ENCODE measurements at places on chromosomes 1 and 21. TPM values are rescaled to one million over a fixed set of nuclear protein-coding genes. Genes with fewer than 3 reads are reported as not detected.

The ARMH1 gene
- 17.0 TPM for total RNA-seq

The LEFTY2 gene
- total RNA-seq: not detected

The SEMA6C gene
- 1.7 TPM for total RNA-seq

The KLF17 gene
- not detected for total RNA-seq

The CNR2 gene
- 0.47 TPM for total RNA-seq

The ANKRD35 gene
- total RNA-seq: 1.4 TPM

DNA sequence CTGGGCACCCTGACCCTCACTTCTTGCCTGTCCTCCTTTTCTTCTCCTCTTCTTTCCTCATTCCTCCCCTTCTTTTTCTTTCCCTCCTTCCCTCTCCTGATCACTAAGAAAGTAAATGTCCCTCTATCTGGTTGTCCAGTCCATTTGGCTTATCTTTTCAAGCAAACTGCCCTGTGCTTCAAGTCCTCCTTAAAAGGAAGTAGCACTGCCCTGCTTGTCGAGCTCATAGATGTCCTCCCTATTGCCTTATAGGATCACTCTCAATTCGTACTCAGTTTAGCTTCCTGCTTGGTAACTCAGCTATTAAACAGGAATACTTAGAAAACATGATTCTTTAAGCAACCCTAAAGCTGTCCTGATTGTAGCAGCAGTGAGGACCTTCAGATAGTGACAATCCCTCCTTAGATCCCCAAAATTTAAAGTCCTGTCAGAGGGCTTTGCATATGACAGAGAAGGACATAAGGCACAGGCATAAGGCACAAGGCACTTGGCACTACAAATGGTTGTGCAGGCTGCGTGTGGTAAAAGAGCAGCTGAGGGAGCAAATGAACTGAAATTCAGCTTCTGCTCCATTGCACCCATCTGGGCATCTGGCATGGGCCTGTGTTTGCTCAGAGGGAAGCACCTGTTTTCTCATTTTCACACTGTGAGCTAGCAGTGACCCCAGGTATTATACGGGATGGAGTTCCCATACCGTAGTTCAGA is 26.1 kb upstream of the SLAMF6 start:
- DNase-seq: no peak

GRCh38 chr1:3905266-3905952 is 5.3 kb upstream of the C1orf174 start:
- no peak for DNase-seq

GRCh38 chr1:82778612-82779011 is 977.9 kb downstream of the ADGRL2 start:
- DNase-seq: no peak

DNA sequence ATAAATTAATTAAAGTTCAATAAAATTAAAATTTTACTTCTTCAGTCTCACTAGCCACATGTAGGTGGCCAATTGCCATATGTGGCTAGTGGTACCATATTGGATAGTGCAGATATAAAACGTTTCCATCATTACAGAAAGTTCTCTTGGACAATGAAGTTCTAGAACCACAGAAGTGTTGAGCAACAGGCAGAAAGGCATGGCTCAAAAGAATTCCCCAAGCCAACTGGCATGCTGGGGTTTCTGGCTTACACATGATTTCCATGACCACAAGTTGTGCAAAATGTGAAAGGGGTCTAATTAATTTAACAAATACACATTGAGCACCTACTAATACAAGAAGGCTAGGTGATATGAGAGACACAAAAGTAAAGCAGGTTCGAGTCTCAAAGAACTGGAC is 72.2 kb upstream of the CDC42BPA start:
- DNase-seq: no peak

DNA sequence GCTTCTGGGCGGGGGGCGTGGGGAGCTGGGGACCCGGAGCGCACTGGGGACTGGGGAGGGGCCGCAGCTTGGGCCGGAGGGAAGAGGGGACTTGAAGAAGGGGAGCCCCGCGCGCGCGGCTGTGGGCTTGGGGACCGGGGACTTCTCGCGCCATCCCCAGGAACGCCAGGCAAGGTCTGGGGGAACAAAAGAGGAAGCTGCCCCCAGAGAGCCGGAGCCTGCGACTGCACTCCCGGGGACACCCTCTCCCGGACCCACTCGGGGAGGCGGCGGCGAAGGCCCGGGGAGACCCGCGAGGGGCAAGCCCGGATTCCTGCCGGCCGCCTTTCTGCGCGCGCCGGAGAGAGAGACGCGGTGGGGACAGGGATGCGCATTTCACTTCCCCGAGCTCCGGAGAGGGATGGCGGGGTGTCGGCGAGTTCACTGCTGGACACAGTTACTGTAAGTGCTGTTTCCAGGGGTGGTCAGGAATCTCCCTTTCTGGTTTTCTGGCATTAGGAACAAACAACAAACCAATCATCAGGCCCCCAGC is 732 bp downstream of the ABCG1 start:
- no peak for DNase-seq

DNA sequence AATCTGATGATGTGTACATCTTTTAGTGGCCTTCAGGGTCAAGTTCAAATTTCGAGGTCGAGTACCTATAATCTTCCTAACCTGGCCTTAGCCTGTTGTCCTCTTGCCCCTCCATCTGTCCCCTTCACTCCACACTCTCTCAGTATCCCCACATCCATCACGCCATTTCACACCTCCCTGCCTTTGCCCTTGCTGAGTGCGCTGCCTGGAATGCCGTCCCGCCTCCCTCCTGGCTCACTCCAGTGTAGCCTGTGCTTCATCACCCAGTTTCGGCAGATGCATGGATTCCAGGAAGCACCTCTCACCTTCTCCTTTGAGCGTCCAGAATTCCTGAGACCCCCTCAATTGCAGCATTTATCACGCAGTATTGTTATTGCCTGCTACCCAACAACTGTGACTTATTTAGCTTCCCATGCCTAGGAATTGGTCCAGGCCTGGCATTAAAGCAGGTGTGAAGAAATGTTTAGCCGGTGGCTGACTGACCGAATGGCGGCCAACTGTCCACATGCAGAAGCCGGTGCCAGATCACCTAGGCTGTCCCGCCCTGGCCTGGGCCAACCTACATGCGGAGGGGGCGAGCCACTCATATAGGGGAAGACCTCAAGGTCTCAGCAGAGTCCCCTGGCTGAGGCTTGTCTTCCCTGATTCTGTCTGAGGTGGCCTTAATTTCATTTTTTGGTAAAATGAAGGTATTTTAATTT is 34.5 kb downstream of the MYOM3 start:
- no peak for DNase-seq

- no peak for DNase-seq
Observed at GRCh38 chr1:118254491-118255425, 69.7 kb upstream of the SPAG17 start.

DNA sequence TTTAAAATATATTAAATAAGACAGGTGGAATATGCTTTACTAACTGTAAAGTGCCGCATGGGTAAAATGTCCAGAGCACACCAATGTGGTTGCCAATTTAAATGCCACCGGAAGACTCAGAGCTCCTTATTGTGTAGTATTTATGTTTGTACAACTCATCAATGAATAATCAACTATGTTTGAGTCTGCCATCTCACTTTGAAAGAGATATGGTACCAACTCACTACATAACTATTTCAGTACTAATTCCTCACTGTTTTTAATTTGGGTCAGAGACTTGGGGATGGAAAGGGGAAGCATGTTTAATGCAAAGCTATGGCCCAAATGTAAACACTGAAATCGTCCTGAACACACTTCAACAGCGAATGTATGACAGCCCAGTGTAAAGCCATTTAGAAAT is 144.8 kb downstream of the NR5A2 start:
- no peak for DNase-seq

DNA sequence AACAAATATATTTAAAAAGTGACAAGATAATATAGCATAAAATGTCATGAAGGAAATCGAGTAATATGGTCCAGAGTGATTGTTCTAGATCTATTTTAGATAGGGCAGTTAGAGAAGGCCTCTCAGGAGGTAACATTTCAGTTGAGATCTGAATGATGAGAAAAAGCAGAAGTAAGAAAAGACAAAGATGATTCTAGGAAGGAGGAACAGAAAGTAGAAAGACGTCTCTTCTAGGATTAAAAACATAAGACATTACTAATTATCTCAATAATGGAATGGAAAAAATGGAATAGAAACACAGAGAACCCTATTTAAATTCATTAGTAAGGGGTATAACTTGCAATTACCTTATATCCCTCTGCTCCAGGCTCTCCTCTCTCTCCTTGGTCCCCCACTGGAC is 130.0 kb upstream of the ZNHIT6 start:
- DNase-seq: no peak
